ENCODE measurements at places on chromosomes 2 and 18.
A peak's percentile ranks its signal among the peaks of the same experiment; 100 is the strongest.

- no peak for DNase-seq
Measured at GRCh38 chr18:44075038-44075437, 605.6 kb upstream of the SETBP1 start.

- DNase-seq, result no peak
Measured at GRCh38 chr2:145657265-145657664, 1137.3 kb upstream of the ZEB2 start.

- no peak for DNase-seq
Measured at GRCh38 chr2:27638709-27639108, 9.9 kb downstream of the GPN1 start.

DNA sequence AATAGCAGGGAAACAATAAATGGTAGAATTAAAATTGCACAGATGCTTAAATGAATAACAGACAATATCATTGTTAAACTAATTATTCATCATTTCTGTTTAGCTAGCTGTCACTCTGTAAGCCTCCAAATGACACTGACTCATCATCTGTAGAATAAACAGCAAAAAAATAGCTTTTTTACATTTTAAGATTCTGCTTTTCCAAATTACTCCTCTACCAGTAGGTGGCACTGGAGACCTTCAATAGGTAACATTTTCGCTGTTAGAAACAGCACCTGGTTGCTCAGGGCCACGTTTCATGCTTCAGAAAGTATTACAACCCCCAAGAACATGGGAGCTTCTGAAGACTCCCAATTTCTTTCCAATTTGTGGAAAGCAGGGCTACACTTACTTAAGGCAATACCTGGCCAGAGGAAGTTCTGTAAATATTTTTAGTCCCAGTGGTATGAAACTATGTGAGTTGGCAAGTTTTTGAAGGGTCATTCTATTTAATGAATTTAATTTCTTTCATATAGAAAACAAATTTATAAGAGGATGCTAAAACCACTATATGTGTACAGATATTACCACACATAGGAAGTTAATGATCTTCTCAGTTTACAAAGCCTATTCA, 45.4 kb downstream of the TTN start:
- DNase-seq, result peak; percentile 13

DNA sequence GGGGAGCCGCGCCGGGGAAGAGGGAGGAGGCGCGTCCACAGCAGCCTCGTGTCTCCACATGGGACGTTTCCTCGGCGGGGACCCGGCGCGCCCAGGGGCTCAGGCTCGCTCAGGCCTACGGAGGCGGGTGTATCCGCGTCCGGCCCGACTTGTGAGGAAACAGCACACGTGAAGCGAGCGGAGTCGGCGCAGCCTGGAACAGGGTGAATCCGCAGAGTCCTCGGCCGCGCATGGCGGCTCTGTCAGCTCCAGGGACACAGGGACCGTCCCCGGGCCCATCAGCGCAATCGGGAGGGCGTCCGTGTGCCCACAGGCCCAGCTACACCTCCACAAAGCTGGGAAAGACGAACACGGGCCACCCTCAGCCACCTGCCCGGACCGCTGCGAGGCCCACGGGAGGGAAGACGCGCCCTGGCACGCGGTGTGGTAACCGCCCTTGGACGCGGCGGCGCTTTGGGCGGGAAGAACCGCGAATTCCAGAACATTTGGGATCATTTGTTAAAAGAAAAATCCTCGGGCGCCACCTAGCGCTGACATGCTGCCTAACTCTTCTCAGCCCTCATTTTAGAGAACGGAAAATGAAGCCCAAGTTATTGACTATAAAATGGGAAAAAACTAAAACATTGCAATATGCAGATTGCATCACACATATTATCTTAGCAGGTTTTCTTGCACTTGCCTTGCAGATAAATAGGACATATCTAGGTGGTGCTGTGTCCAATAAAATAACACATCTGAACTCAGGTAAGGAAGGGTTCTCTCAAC, 40.4 kb downstream of the TMEM18 start:
- DNase-seq, result peak; percentile 52

DNA sequence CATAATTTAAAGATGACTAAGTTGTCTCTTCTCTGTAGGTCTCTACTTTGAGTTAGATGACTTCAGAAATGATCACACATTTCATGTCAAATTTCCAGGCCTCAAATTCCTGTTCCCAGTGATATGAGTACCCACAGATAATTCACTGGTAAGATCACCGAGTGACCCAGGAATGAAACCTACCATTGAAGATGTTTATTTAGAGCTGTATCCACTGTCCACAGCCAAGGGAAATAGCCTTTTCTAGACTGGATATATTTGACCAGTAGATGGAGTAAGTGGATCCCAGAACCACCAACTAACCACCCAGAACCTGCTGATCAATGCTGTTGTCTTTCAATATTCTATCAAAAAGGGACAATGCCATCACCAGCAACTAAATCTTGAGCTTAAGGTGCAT, 238.8 kb downstream of the SLC8A1 start:
- no peak for DNase-seq

- DNase-seq, result peak; percentile 16
Measured at GRCh38 chr2:176490061-176490861, 221.0 kb downstream of the MTX2 start.

DNA sequence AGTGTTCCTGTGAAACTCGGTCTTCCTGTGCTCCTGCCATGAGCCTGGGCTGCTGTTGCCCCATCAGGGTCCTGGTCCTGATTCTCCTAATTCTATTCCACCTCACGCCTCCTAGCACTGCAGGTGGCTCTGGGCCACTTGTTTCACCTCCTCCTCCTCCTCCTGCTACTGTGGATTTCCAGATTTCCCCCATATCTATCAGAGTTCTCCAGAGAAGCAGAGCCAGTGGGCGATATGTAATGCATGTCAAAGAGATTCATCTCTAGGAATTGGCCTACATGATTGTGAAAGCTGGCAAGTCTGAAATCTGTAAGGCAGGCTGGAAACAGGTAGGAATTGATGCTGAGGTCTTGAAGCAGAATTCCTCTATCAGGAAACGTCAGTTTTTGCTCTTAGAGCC, 45.3 kb downstream of the CHRNA1 start:
- no peak for DNase-seq

GRCh38 chr2:232598293-232598692, 35.1 kb upstream of the EFHD1 start:
- DNase-seq, result no peak

GRCh38 chr2:207284556-207285472, 119.1 kb upstream of the KLF7 start:
- no peak for DNase-seq

DNA sequence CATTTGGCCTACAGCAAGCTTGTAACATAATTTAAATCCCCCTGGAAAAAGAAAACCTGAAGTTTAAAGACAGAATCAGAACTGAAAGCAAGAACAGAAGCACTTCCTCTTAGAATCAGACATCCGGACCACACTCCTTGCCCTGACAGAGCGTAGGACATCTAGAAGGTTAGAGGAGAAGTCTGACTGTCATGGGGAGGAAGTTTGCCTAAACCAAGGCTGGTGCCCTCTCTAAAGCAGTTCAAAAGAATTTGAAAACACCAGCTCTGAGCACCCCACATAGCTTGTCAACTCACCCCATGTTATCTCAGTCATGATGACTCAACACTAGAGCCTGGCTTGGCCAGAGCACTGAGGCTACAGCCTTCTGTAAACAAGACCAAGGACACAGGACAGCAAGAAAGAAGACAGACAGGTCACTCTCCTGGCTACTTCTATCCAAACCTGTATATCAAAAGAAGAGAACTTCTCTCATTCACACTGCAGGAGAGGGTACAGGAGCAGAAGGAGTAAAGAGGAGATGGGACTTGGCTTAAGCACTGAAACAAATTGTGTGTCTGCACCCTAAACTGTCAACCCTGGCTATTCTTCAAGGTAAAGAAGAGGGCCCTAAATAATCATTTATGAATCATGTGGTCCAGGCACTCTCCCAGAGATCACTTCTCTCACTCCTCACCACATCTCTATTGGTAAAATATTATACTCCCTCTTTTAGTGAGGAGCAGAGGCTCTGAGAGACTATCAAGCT, 198.6 kb downstream of the MEMO1 start:
- no peak for DNase-seq

- DNase-seq, result no peak
Measured at GRCh38 chr2:105787376-105788318, 42.9 kb downstream of the NCK2 start.

GRCh38 chr2:86774862-86775261, 15.9 kb downstream of the CD8A start:
- no peak for DNase-seq

- no peak for DNase-seq
Measured at GRCh38 chr2:26971911-26972786, 1.7 kb downstream of the MAPRE3 start.

Measured in iPS DF 6.9 (cell line).